ENCODE measurements at places on chromosomes 4 and X. TPM values are rescaled to one million over a fixed set of nuclear protein-coding genes. Genes with fewer than 3 reads are reported as not detected.

TLR8 gene
- total RNA-seq, result not detected

TMEM35A gene
- total RNA-seq, result not detected

BRS3 gene
- total RNA-seq, result not detected

CACNA1F gene
- total RNA-seq, result 1.3 TPM

RHOH gene
- total RNA-seq, result 145 TPM

MYL5 gene
- 19.8 TPM for total RNA-seq

GPC3 gene
- not detected for total RNA-seq

DNA sequence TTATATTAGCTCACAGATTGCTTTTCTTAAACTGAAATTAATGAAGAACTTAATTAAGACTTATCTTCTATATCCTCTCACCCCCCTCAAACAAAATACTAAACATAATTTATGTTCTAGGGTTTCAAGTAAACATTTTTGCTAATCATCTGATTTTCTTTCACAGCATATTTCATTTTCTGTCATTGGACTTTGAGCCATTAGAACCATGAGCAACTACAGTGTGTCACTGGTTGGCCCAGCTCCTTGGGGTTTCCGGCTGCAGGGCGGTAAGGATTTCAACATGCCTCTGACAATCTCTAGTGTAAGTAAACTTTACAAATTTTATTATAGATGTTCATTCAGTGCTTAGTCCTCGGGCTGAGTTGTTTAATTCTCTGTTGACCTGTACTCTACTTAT, 3.3 kb downstream of the PDLIM5 start:
- no peak for DNase-seq

GRCh38 chr4:147707892-147708672, 23.8 kb upstream of the ARHGAP10 start:
- peak; percentile 53 for DNase-seq

- DNase-seq, result no peak
These were observed 12.9 kb upstream of the SMPX start for GRCh38 chrX:21770631-21771321.

DNA sequence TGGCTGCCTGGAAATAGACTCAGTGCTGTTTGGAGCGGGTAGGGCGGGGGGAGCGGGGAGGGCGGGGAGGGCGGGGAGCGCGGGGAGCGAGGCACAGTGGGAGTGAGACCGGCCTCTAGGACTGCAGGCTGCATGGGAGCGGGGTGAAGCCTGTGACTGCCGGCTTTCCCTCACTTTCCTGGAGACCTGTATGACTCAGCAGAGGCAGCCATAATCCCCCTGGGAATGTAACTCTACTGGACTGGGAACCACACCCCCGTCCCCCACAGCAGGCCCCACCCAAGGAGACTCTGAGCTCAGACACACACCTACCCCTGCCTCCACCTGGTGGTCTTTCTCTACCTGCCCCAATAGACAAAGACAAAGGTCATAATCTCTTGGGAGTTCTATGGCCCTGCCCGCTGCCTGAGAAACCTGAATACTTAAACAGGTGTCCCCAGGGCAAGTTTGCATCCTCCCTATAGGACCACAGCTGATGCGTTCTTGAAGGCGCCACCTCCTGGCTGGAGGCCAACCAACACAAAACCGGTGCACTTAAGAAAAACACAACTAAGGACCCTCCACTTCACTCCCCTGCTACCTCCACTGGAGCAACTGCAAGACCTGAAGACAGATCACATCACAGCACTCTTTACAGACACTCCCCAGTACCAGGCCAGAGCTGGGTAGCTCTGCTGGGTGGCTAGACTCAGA, 18.0 kb downstream of the HDAC8 start:
- no peak for DNase-seq

GRCh38 chr4:143254491-143255226, 69.9 kb downstream of the USP38 start:
- DNase-seq, result no peak

DNA sequence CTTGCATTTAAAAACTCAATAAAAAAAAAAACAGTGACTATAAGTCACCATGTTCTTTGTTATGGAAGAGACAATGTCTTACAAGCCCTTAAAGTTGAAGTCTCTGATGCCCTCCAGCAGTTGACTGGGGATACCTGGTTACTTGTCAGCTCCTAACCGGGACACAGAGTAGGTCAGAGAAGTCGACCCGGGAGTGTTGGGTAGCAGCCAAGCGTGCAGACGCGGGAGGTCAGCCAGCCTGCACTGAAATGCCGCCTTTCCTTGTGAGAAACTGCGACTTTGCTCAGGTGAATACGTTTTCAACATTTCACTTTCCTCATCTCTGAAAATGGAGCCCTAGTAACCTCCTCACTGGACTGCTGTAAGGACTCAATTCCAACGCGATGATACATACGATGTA, 81.8 kb downstream of the F11 start:
- DNase-seq, result no peak

GRCh38 chr4:131427000-131427399, 1722.1 kb upstream of the PCDH10 start:
- no peak for DNase-seq

DNA sequence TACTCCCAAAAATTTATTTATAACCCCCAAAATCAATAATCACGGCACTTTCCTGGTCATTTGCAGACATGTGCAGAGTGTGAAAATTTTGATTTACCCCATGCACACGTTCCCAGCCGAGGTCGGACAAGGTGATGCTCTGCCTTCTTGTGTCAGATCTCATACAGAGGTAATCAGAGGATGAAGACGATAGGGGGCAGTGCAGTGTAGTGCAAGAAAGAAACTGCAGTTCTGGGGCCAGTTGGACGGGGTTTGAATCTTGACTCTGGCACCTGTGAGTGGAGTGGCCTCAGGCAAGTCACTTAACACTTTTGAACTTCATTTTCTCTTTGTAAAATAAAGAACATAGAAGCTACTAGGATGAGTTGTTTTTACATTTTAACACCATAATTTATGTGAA, 88.4 kb downstream of the FRMPD3 start:
- peak; percentile 44 for DNase-seq

DNA sequence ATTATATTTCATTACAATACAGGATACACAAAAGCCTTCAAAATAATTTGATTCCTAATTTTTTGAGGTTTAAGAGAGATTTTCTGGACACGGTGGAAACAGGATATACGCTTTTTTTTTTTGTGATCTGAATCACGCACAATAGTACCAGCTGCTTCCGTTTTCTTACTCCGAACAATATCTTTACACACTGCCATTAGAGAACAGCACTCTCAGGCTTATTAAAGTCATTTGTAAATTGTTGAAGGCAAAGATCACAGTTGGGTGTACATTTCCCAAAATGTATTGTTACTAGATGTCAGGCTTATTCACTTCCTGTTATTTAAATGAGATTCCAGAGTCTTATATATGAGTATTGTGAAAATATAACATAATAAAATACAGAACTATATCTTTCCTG, 71.5 kb downstream of the TMEM47 start:
- no peak for DNase-seq

GRCh38 chr4:119623025-119623424, 5.6 kb downstream of the PDE5A start:
- no peak for DNase-seq

DNA sequence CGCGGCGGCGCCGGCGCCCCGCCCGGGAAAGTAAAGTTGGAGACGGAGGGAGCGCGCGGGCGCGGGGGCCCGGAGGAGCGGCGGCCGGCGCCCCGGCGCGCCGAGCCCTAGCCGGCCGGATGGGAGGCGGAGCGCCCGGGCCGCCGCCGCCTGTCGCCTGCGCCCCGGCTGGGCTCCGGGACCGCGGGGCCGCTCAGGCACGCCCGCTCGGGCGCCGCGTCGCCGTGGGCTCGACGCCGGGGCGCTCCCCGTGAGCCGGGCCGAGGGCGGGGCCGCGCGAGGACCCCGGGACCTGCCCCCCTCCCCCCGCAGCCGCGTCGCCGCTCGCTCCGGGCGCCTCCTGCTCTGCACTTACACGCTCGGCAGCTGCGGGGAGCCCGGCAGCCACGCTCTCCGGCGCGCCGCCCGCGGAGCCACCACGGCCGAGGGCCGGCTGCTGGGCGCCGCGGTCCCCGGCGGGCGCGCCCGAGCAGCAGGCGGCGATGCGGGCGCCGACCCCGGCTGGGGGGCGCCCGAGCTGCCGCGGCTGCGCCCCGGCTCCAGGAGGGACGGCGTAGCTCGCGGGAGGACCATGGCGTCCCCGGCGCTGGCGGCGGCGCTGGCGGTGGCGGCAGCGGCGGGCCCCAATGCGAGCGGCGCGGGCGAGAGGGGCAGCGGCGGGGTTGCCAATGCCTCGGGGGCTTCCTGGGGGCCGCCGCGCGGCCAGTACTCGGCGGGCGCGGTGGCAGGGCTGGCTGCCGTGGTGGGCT, at the start of gene ADRA2C:
TSS of gene ADRA2C (plus strand) at position 350 of the 749 bp plus-strand sequence. CDS start at position 572, 222 bp downstream.
- DNase-seq, result no peak

DNA sequence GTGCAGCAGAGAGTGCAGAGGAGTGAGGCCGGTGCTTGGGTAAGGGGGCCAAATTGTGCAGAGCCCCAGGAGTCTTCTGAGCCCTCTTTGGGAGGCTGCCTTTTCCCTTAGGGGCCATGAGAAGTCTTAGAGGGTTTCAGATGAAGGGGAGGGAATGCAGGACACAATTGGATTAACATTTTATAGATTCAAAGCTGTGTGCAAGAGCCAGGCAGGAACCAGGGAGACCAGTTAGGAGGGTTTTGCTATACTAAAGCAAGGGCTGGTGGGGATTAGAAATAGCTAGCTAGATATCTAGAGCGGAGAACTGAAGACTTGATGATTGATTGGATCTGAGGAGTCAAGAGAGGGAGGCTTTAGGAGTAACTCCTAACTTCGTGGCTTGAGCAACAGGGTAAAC, 49.5 kb upstream of the SETD7 start:
- no peak for DNase-seq

DNA sequence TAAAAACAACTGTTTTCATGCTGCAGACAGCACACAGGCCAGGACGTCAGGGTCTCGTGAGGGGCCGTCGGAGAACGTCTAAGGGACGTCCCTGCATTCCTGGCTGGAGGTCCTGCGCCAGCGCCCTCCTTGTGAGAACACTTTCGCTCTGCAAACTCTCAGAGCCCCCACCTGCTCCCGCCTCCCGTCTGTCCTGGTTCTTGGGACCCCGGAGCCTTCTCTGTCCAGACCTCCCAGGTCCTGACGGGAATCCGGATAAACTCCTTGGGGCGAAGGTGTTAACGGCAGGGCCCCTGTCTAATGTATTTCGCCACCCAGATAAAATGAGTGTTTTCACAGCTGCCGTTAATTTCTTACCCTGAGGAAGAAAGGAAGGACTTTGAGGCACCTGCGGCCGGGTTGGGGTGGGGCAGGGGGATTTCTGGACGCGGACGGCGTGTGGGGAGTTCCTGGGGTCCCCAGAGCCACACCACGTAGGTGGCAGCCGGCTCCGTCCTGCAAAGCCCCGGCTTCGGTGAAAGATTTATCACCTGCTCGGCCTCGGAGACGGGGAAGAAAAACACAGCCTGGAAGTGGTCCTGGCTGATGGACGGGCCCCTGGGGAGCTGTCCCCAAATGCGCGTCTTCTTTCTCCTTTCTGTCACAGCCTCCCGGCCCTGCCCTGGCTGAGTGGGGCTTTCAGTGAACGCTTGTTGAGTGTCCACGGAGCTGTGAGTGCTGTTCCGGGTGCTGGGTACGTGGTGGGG, 35.1 kb upstream of the PPP2R3B start:
- no peak for DNase-seq

GRCh38 chrX:7441586-7441985, 293.6 kb upstream of the PUDP start:
- DNase-seq, result no peak

DNA sequence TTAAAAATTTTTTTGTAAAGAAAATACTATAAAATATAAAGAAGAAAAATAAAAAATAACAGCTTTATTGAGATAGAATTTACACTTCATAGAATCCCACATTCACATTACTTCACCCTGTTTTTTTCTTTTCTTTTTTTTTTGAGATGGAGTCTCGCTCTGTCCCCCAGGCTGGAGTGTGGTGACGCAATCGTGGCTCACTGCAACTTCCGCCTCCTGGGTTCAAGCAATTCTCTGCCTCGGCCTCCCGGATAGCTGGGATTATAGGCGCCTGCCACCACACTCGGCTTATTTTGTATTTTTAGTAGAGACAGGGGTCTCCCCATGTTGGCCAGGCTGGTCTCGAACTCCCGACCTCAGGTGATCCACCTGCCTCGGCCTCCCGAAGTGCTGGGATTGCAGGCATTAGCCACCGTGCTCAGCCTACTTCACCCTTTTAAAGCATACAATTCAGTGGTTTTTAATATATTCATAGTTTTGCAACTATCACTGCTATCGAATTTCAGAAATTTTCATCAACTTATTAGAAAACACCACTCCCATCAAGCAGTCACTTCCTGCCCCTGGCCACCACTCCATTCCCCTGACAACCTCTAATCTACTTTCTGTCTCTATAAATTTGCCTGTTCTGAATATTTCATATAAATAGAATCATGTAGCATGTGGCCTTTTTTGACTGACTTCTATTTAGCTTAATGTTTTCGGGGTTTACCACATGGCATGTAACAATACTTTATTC, 48.7 kb downstream of the TMEM131L start:
- no peak for DNase-seq

DNA sequence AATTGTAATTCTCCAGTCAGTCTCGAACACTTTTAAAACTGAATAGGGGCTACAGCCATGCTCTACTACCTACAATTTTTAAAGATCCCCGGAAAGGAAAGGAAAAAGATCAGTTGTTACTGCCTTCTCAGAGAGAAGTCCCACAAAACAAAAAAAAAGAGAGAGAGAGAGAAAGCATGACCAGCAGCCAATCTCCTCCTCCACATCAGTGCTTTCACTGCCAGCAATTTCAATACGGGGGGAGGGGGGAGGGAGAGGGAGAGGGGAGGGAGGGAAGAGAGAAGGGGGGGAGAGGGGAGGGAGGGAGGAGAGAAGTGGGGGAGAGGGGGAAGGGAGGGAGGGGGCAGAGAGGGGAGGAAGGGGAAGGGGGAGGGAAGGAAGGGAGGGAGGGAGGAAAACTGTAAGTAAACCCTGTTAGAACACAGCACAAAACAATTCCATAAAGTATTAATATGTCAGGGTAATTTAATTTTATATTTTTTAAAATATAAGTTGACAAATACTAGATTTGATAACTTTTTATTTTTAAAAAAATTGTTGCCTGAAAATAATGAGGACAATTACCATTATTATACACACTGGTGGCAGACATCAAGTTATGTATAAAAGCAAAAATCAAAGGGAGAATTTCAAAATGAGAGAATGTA, 108.0 kb downstream of the LRBA start:
- no peak for DNase-seq

DNA sequence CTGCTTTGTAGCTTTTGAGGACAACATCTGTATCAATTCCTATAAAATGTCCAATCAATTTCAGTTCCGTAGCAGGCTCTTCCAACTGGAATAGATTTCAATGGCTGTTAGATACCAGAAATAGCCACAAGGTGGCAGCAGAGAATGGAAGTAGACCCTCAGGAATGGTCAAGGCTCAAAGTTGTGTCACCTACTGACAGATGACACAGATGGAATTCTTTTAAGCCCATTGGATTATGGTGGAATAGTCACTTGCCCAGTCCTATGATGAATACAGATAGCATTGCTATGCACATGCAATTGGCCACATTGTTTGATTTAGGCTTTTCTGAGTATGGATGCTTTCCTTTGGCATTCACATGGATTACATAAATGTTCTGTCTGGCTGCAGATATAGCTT, 130.4 kb upstream of the RADX start:
- DNase-seq, result peak; percentile 42

- no peak for DNase-seq
These were observed 23.1 kb upstream of the ARMCX2 start for GRCh38 chrX:101682723-101683122.

Data from activated CD8-positive, alpha-beta memory T cell treated with anti-CD3 and anti-CD28 coated beads, Interleukin-2, amount 10 ng/mL, durations not matched to agents 7 days and 5 days (primary cell).